Germinal center (tissue), 1 donor: ENCODE measurements at places on chromosomes 6 and 20.

DNA sequence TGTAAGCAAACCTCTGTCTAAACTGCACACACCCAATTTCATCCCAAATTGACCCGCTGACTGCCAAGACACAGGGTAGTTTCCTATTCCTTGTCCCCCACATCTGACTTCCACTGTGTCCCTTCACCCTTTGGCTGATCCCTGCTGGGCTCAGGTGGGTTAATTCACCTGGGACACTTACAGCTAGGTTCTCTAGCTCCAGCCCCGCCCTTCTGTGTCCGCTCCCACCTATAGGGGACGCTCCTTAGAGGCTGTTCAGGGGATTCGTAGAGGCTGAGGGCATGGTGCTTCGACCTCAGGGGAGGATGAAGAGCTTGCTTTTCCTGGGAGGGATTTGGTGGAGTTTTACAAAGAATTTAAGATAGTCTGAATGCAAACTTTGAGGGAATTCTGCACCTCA lies 4.0 kb upstream of the CD93 start:
- no peak for DNase-seq

DNA sequence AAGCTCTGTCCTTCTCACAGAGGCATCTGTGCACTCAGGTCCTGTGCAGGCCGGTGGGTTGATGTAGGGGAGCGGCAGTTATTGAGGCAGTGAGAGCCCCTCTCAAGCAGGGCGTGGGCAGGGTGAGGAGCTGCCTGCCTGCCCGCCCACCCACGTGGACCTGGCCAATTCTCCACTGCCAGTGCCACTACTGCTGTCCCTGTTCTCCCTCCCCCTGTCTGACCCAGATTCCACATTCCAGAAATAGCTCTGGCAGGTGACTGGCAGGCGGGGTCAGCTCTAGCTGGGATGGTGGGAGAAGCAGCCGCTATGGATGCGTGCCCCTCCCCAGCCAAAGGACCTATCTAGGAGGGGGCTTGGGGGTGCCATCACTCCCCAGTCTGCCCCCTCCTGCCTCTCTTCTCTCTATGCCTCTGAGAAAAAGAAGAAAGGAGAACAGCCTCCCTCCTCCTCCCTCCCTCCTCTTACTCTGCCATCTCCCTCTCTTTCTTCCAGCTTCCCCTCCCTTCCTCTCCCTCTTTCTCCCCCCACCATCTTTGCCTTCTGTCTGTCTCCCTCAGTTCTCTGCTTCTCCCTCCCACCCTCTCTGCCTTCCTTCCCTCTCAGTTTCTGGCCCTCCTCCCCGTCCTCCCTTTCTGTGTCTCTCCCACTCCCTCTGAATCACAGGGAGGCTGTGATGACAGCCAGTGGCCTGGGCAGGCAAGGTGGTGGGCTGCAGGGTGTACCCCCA lies 86.5 kb upstream of the MYL9 start:
- DNase-seq, result no peak

GRCh38 chr6:40788661-40789655 lies 201.8 kb upstream of the LRFN2 start:
- no peak for DNase-seq

DNA sequence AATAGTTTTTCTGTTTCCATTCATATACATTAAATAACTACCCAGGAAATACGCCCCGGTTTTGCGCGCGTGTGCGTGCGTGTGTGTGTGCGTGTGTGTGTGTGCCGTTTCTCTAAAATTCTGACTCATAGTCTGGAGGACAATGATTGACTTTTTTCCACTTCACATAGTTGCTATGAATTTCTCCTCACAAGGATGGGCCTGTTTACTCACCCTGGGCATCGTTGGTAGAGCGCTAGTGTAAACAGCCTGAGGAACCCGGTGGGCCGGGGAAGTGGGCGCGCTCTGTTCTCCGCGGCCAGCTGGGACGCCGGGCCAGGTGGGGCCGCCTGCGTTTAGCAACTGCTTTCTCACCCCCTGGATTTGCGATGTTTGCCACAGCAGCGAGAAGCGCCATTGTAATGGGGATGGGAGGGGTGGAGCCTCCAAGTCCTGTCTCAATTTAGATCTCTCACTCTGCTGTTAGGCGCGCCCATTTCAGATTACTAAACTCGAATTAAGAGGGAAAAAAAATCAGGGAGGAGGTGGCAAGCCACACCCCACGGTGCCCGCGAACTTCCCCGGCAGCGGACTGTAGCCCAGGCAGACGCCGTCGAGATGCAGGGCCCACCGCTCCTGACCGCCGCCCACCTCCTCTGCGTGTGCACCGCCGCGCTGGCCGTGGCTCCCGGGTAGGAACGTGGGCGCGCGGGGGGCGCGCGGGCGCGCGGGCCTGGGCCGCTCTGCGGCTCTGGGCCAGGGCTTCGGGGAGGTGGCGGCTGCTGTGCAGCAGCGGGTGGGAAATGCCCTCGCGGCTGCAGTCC lies at the start of gene CD109:
TSS of gene CD109 (plus strand) at position 585 of the 803 bp plus-strand sequence. CDS start at position 598, 13 bp downstream.
- DNase-seq, result peak; percentile 19

DNA sequence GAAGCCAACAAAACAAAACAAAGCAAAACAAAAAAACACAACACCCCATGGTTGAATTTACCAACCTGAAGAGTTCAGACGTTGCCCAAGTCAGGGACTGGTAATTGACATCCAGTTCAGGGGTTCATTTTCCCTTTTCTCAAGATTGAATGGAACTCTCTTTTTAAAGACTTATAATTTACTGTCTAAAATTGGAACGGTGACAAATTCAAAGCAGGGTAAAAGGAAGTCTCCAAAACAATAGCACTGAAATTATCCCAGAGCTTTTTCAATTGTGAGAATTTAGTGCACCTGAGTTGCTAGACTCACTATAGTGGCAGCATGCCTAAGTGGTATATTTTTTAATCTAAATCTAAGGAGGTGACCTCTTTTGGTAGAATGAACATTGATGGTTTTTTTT lies 90.9 kb upstream of the PREP start:
- no peak for DNase-seq

- DNase-seq, result no peak
Measured at GRCh38 chr6:79305020-79305419, 70.5 kb upstream of the HMGN3 start.

GRCh38 chr6:37679539-37680476 lies 17.9 kb downstream of the MDGA1 start:
- peak; percentile 84 for DNase-seq

GRCh38 chr20:23074052-23074451 lies 12.1 kb downstream of the CD93 start:
- no peak for DNase-seq

DNA sequence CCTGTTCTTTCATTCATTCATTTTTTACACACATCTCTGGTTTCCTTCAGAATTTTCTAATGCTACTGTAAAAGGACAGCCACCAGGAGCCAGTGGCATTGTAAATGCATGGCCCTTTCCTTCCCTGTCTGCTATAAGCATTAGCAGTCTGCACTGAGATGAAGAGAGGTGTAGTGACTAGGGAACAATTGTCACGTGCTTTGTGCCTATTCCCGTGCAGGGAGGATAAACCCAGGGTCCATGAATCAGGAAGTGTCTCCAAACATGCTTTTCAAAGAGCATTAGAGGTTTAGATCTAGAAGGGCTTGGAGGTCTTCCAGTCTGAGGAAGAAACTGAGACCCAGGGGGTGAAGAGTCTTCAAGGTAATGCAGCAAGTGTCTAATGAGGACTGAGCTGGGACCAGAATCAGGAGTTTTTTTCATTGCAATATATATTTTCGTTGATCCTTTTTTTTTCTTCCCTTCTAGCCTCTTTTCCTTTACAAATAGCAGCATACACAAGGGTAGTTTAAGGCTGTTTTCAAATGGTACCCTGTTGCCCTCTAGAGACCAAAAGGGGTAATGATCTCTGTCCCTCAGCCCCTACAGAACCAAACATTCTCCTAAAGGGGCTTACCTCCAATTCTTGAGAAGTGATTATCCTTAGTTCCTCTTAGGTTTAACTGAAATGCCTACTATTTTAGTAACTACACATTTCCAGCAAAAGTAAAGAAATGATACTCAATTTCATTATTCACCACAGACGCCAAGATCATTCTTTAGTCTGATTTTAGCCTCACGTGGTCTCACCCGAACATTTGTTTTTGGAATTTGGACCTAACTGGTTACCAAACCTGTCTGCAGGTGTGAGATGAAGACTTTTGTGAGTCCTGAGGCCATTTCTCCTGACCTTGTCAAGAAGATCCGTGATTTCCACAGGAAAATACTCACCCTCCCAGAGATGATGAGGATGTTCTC lies 6.6 kb downstream of the TRIM15 start:
- peak; percentile 42 for DNase-seq

DNA sequence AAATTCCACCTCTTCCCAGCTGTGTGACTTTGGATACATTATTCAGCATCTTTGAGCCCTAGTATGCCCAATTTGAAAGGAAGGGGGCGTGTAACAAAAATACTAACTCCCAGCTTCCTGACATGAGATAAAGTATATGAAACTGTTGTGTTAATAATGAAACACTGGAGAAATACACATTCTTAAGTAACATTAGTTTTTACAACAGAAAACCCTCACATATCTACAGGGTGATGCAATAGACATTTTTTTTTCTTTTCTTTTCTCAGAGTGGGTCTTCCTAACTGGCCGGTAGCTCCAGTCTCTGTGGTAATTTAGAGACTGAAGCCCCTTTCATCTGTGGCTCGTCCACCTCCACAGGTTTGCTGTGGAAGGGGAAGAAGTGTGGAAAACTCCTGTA lies 79.5 kb downstream of the CD83 start:
- no peak for DNase-seq

DNA sequence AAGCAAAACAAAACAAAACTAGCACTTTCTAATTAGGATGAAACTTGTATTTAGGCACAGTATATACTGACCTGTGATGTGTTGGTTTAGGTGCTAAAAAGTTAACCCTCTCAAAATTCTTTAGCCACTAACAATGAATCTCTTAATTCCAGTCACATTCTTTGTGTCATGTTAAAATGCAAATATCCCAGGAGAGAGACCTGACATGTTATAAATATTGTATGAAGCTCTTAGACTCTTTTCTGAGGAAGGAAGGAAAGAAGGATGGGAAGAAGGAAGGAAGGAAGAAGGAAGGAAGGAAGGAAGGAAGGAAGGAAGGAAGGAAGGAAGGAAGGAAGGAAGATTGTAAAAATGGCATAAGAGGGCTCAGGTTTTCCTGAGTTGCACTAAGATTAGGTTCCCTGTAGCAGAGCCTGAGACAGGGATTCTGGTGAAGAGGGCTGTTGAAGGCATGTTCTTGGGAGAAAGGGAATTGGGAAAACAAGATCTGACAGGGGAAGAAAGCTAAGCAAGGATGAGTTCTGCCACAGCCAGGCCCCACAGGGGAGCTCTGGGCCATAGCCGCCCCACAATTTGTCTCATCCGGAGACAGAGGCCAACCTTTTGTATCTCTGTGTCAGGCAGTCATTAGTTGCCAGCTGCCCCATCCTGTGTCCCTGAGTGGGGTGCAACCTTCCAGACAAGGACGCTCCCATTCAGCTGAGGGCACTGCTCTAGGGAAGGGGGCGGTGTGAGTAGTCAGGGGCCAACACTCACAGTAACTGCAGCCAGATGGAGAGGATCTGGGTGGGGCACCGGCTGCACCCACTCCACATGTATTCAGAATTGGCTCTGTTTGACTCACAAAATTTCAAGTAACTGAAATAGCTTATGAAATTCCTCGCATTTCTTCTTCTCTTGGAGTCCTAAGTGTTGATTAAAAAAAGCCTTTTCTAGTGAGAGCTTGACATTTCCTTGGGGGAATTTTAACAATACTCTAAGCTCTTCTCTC lies 189.3 kb upstream of the ARG1 start:
- no peak for DNase-seq

DNA sequence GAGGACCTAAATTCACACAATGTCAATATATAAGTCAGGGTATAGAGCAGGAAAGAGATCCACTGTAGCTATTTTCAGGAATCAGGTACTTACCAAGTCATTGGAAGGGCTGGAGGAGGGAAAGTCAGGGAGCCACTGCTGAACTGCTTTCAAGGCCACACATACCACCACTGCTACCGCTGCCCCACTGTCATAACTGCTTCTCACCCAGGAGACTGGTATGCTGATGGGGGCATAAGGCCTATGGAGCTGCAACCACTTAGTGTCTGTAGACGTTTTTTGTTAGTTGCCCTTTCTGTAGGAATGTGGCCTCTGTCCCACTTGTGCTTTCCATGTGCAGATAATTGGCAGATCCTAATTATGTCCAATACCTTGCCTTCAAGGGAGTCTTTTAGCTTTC lies 5.4 kb downstream of the SMAP1 start:
- no peak for DNase-seq

- DNase-seq, result no peak
Measured at GRCh38 chr6:164947164-164947563, 362.2 kb downstream of the C6orf118 start.

GRCh38 chr6:110581679-110582078 lies 105.3 kb upstream of the SLC22A16 start:
- DNase-seq, result no peak

GRCh38 chr6:684831-685636 lies 7.9 kb downstream of the EXOC2 start:
- no peak for DNase-seq

DNA sequence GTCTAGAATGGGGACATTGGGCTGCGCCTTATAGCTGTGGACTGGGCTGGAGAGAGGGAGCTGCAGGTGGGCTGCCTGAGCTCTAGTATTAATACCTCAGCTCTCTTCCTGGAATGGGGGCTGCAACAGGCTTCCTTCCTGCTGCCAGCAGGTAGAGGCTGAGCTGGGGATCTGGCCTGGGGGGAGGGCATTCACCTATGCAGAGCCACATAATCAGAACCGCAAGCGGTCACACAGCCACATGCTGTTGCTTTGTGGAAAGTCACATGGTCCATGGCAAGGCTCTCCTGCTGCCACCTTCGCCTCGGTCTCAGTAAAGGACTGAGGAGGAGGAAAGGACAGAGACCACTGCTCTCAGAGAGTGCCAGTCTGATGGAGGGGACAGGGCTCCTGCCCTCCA lies 35.7 kb downstream of the ITPR3 start:
- DNase-seq, result no peak

- no peak for DNase-seq
Measured at GRCh38 chr6:52840763-52841585, at the start of gene GSTA5. Gene GSTA5 (minus strand): TSS chr6:52840813.

DNA sequence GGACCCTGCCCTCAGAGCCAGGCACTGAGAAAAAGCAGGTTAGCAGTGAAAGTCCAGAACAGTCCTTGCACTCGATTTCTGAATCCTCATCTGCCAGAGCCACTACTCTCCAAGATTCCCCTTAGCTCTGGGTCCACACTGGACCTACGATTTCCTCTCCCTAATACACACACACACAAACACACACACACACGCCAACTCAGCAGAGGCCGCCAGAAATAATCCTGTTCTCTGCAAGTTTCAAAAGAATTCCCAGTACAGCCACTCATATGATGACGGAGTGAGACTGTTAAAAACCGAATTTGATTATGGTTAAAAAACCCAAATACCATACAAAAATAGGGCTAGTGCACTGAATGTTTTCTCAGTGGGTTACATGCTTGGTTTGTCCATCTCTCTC lies 90.8 kb downstream of the GMPR start:
- no peak for DNase-seq

GRCh38 chr6:137846772-137847313 lies 20.2 kb upstream of the TNFAIP3 start:
- no peak for DNase-seq
